ENCODE measurements at places on chromosomes 6 and 20.

GRCh38 chr6:169450097-169450496 lies 196.5 kb upstream of the THBS2 start:
- DNase-seq = no peak

- no peak for DNase-seq
Observed at GRCh38 chr6:96816301-96816817, 20.9 kb downstream of the GPR63 start.

DNA sequence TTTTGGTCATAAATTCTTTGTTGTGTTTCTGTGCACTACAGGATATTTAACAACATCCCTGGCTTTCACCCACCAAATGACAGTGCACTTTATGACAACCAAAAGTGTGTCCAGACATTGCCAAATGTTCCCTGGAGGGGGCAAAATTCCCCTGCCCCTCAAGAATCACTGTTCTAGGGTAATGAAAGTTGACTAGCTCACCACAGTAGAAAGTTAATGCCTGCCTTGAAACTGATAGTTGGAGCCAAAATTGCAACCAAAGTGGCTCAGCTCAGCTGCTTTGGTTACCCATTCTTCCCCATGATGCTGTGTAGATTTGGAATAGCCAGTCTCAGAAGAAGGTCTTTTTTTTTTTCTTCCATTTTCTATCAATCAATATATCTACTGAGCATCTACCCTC lies 150.6 kb downstream of the RALGAPA2 start:
- no peak for DNase-seq

- DNase-seq = no peak
Observed at GRCh38 chr6:149093643-149094042, 223.9 kb upstream of the TAB2 start.

DNA sequence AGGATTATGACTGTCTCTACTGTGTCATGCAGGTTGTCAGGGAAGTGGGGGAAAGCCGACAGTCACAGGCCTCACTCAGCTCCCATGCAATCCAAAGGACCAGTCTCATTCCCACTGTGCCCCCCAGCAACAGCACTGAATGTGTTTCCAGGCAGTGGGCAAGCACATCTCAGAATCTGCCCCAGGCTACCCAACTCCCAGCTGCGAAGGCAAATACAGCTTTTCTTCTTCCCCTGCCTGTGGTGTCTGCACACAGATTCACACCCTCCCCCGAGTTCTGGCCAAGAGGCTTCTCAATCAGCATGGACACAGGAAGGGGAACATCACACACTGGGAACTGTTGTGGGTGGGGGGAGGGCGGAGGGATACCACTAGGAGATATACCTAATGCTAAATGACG lies 75.3 kb downstream of the SNAP91 start:
- no peak for DNase-seq

- no peak for DNase-seq
Observed at GRCh38 chr20:14951105-14951504, 613.7 kb upstream of the FLRT3 start.

- no peak for DNase-seq
Observed at GRCh38 chr20:56422824-56423189, 10.7 kb downstream of the CASS4 start.

DNA sequence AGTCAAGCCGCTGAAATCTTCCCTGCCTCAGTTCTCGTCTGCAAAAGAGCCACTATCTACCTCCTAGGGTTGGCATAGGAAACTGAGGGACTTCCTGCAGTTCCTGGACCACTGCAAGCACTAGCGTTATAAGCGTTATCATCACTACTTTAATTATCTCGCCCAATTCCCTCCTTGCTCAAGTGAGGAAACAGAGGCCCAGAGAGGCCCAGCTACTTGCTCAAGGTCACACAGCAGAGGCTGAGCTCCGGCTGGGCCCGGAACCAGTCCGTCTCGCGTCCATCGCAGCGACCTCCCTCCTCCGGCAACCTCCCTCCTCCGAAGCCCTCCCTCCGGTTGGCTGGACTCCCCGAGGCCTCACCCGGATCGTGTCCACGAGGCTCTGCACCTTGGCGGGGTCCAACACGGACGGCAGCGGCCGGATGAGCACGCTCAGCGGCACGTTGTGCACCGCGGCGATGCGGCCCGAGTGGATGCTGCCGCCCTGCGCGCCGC lies 338 bp downstream of the SRXN1 start:
- no peak for DNase-seq

- DNase-seq = no peak
Observed at GRCh38 chr6:160051390-160051789, 70.2 kb upstream of the SLC22A1 start.

GRCh38 chr20:19926591-19926990 lies 90.6 kb upstream of the NAA20 start:
- no peak for DNase-seq

DNA sequence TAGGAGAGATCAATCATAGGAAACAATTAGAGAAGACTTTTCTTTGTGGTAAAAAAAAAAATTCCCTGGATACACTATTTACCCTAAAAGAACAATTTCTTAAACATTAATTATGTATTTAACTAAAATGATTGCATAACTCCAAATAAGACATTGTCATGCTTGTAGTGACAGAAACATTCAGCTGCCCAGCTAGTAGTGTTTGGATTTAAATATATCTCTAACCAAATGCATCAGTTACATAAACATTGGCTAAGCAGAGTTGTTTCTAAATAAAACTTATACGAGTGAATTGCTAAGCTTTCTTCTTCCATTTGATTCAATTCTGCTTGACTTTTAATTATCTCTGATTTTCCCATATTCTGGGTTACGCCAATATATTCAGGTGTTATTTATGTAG lies 23.7 kb downstream of the MLIP start:
- no peak for DNase-seq

- DNase-seq = no peak
Observed at GRCh38 chr20:35448788-35449373, 6.5 kb upstream of the CEP250 start.

DNA sequence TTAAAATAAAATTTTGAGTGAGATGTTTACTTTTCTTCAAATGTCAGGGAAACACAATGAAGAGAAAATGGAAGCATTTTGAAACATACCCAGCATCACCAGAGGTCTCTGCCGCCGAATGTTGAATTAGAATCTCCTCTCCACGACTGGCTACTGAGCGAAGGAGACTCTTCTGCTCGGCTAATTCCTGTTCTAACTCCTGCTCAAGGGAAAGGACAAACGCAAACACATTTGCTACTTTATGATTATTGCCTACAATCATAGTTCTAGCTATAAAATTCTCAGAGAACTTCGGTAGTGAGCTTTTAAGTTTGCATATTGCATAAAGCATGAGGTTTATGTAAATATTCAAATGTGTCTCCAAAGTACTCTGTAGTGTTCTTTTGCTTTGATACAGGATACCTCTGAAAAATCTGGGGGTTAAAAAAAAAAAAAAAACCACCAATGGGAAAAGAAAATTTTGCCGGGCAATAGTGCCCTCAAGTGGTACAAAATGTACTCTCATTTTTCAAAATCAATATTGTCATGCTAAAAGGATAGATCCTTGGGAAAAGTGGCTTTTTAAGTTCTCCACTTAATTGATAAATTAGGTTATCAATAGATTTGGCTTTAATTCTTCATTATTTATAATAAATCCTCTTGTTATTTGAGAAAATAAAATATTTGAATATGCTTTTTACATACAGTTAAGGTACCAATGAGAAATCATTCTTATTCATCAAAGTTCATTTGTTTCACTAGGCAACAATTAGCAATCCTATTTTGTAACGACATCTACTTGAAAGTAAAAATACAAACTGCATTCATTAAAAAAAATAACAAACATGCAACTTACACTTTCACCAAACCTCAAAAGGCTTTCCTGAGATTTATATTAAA lies 369.0 kb downstream of the SYNE1 start:
- peak; percentile 35 for DNase-seq

GRCh38 chr6:161354276-161354840 lies 80.5 kb upstream of the AGPAT4 start:
- DNase-seq = no peak

DNA sequence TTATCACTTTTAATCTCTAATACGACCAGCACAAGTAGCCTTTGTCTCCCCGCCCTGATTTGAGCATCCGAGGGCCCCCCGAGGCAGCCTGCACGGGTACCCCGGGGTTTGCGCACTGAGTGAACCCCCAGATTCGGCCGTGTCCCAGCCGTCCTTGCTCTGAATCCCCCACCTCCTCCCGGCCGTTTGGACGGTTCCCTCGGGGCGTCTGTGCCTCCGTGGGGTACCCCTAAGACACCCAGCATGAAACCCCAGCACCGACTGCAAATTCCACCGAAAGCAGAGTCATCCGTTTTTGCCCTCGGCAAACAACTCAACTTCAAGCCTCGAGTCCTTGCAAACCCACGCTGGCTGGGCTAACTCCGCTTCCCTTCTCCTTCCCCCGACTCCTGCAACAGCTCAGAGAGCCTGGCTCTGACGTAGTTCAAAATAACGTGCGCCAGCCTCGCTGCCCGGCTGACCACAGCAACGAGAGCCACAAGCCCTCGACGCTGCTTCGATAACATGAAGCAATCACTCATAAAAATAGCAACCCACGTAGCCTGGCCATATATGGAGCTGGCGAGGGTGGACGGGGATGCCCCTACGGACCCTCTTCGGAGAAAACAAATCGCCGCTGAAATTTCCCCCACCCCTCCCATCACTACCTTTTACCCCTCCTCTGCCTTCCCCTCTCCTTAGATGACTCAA lies 764 bp upstream of the SNAP25 start:
- peak; percentile 75 for DNase-seq

DNA sequence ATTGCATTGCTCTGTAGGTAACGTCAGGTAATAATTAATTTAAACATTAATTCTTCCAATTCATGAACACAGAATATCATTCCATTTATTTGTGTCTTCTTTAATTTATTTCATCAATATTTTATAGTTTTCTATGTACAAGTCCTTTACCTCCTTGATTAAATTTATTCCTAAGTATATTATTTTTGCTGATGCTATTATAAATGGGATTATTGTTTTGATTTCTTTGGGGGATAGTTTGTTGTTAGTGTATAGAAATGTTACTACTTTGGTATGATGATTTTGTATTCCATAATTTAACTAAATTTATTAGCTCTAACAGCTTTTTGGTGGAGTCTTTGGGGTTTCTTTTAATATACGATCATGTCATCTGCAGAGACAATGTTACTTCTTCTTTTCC lies 44.7 kb upstream of the CCND3 start:
- no peak for DNase-seq

DNA sequence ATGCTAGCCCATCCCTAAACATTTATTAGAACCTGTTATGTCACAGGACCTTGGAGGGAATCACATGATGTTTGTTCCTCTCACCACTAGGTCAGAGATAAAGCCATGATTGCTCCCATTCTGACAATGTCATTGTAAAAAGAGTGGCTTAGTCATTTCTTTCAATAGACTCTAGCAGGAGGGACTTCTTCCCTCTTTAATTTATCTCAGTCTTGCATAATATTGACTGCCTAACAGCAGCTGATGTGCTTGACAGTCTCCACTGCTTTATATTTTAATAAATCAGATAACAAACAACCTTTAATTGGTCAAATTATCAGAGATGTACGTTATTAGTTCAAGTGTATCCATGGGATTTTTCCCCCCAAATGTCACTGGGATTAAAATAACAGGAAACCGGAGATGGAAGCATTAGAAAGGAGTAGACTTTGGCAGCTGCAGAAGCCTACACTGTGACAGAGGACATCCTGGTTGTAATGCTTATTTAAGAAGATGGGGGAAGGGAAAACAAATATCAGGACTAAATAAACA lies 39.6 kb downstream of the LAMA4 start:
- DNase-seq = no peak

GRCh38 chr6:159640722-159641482 lies 52.1 kb downstream of the SOD2 start:
- no peak for DNase-seq

- DNase-seq = no peak
Observed at GRCh38 chr20:61694682-61695081, 371.0 kb downstream of the TAF4 start.

DNA sequence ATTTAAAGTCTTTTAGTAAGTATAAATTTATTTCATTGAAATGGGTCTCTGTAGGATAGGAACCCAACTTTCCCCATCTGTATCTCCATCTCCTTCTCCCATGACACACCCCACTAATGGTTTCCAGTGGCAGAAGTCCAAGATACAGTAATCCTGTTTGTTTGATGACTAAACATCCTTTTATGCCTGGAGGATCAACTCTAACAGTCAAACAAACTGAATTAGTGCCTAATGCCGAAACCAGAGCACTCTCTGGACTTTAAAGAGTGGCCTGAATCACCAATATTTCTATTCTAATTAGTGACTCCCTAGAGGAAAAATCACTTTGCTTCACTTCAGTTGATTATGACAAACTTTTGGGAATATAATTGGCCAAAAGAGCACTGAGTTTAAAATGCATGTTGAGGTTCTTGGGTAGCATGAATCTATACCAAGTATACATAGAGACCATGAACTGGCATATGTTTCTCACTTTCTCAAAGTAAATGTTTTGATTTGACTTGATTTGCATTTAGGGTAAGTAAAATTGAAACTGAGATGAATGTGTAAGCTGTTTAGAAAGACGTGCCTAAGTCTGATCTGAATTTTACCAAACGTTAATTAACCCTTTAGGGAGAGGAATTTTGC lies 776.4 kb upstream of the NRSN1 start:
- no peak for DNase-seq

DNA sequence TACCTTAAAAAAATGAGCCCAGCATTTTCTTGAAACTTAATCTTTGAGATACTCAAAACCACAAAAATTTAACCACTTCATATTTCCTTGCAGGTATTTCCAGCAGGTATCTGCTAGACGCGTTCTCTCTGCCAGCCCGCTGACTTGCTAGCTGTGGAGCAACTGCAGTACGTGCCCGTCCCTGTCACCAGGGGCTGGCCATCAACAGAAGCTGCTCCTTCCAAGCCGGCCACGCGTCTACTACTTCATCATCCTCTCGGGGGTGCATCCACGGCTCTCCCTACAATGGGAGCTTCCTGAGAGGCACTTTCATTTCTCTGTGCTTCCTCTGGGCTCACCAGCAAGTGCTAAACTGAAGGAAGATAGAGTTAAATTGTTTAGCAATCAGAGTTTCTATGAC lies 132.4 kb downstream of the DTNBP1 start:
- no peak for DNase-seq

- no peak for DNase-seq
Observed at GRCh38 chr20:58682656-58683531, 9.7 kb upstream of the NPEPL1 start.

DNA sequence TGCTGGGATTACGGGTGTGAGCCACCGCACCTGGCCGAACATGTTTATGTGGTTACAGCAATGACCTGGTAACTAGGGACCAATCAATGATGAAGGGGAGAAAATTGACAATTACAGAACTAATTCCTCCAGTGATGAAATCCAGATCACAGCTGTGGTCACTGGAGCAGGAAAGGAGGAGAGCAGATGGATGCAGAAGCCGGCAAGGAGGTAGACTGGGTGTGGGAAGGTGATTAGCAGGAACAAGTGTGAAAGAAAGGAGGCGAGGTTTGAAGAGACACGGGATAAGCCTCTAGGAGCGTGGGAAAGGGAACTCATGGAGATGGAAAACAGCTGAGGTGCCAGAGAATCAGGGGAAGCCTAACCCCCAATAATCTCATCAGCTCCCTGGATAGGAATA lies 17.2 kb upstream of the SPAG4 start:
- no peak for DNase-seq

GRCh38 chr6:152170702-152171667 lies 363.5 kb downstream of the ESR1 start:
- DNase-seq = no peak

- DNase-seq = no peak
Observed at GRCh38 chr20:7790189-7790588, 150.1 kb downstream of the HAO1 start.

GRCh38 chr6:6622501-6622900 lies 34.0 kb downstream of the LY86 start:
- DNase-seq = no peak

GRCh38 chr6:55964136-55964535 lies 88.7 kb upstream of the BMP5 start:
- DNase-seq = no peak

All from neuronal stem cell (in vitro differentiated cells).